ENCODE measurements at places on chromosomes 6 and 20.

GRCh38 chr6:139480356-139481165, 106.1 kb upstream of the CITED2 start:
- no peak for DNase-seq

DNA sequence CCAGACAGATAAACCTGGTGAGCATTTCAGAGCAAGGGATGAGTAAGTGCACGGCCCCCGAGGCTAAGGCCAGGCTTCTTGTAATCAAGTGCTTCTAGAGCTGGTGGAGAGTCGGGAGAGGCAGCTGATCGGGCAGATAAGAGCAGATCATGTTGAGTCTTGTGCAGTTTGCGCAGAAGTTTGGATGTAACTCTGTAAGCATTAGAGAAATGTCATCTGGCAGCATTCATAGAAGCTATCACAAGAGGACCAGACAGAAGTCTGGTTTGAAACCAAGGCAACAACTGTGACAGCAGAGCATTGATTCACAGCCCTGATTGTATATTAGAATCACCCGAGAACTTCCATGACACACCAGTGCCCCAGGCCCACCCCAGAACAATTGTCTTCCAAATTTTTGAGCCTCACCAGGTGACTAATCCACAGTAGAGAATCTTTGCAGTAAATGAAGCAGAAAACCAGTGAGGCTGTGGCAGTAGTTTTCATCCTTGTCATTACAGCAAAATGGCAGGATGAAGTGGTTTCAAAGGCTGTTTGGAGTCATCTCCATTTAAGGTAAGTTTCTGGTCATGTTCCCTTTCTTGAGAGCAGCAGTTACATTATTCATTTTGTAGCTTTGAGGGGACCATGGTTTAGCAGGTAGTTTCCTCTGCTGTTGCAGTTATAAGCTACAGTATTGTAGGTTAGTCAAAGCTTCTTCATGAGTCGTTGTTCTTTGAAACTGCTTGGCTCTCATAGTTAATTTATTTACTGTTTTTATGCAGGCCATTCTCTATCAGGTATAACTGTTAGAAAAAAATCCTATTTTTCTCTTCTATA, 84.1 kb downstream of the RNF217 start:
- DNase-seq, result no peak

GRCh38 chr6:11828262-11828870, 49.8 kb upstream of the ADTRP start:
- no peak for DNase-seq

DNA sequence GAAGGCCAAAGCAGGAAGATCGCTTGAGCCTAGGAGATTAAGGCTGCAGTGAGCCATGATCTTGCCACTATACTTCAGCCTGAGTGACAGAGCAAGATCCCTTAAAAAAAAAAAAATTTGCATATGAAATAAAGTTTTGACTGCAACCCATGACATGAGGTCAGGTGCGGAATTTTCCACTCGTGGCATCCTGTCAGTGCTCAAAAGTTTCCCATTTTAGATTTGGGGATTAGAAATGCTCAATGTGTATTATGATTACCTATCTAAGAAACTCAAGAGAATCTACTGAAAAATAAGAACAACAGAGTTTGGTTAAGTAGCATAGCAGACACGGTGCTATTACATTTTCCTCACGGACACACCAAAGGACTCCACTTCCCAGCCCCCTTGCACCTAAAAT, 11.7 kb downstream of the SLC23A2 start:
- DNase-seq, result no peak

DNA sequence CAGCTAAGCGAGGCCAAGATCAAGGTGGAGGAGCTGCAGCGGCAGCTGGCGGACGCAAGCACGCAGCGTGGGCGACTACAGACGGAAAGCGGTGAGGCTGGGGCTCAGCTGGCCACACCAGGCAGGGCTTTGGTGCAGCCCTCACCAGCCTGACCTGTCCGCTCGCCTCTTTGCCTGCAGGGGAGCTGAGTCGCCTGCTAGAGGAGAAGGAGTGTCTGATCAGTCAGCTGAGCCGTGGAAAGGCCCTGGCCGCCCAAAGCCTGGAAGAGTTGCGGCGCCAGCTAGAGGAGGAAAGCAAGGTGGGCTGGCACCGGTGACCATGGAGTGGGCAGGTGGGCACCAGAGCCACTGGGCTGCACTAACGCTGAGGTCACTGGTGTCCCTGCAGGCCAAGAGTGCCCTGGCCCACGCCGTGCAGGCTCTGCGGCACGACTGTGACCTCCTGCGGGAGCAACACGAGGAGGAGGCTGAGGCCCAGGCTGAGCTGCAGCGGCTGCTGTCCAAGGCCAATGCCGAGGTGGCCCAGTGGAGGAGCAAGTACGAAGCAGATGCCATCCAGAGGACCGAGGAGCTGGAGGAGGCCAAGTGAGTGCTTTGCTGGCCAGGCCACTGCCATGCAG, 42.8 kb downstream of the MYH7B start:
- DNase-seq, result no peak

DNA sequence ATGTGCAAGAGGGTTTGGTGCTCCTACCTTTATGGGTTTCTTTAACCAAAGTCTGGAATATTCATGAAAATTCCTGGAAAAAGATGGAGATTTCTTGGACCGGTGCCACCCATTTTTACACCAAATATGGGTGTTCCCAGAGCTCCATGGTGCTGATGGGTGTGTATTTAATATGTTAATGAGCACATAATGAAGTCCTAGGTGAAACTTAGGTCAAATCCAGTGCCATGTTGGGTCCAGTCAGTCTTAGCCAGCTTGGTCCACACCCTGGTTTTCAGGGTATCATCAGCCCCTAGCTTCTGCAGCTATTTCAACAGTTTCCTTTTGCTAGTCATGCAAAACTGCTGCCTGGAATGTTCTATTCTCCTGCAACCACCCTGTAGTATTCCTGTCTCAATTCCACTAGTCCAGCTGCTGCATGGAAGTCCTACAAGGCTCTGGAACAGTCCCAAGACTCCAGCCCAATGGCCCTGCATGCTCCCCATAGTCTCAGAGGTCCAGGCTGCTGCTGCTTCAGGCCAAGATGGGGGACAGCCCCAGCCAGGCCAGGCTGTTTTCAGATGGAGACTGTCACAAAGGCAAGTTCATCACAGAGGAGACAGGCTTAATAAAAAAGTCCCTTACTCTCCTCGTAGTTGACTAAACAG, 31.8 kb downstream of the CST9L start:
- no peak for DNase-seq

GRCh38 chr20:62887152-62887859, 25.7 kb upstream of the TCFL5 start:
- no peak for DNase-seq

GRCh38 chr20:1661542-1662299, 4.1 kb upstream of the SIRPG start:
- no peak for DNase-seq

DNA sequence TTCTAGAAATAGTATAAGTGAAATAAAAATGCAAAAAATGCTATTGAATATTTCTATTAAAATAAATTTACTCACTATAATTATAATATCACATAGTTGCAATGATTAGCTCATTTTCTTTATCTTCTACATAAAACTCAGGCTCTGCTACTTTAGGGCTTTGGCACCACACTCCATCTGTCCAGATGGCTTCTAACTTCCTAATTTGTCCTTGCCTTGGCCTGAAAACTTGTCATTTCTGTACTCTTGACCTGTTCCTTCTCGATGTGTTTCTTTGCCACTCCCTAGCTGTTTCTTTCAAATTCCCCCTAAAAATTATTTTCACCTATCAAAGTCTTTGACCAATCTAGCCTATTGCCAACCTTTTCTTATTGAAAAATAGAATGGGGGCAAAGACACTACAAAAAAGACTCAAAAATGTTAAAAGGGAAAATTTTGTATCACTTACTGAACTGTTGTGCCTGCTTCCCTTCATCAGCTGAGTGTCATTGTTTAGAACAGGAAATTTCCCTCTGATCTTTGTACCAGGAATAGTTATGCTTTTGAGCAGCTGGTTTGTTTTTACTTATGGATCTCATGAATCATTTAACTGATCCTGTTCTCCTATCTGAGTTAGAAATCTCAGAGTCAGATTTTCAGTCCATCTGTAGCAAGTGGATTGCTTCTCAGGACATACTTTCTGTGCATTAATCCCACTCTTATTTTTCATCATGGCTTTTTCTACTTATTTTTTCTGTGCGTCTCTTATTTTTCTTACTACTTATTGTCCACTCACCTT, 279.2 kb upstream of the CNR1 start:
- no peak for DNase-seq

DNA sequence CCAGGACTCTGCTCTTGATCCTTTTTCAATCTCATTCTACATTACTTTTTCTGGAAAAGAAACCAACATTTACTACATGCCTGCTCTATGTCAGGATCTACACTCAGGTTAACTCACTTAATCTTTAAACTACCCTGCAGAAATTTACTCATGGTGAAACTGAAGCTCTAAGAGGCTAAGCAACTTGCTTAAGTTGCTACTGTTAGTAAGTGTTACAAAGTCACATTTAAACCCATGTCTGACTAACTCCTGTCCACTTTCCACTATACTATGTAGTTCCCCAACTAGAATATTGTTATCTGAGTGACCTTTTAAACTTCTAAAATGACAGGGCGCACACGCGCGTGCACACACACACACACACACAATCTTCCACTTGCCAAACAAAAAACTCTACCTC, 5.0 kb downstream of the CEP162 start:
- no peak for DNase-seq

DNA sequence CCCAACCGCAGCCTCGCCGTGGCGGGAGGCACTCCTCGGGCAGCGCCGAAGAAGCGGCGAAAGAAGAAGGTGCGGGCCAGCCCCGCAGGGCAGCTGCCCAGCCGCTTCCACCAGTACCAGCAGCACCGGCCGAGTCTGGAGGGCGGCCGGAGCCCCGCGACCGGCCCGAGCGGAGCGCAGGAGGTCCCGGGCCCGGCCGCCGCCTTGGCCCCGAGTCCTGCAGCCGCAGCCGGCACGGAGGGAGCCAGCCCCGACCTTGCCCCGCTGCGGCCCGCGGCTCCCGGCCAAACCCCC, 525 bp downstream of the PNRC1 start:
- DNase-seq, result no peak

DNA sequence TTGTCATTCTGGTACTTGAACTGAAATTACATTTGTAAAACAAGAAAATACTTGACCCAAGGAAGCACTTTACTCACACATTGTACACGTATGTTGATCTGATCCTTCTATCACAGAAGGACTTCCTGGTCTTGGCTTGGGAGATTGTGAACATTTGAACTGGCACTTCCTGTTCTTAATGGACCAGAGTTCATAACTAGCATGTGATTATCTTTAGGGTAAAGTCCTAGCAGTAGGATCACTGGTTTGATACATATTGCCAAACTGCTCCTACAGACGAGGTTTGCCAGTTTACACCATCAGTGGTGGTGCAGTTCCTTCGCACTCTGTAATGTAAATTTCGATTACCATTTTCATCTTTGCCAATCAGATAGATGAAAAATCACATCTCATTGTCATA, 12.7 kb downstream of the HECA start:
- DNase-seq, result no peak

- no peak for DNase-seq
Observed at GRCh38 chr6:135780326-135780725, 71.2 kb upstream of the PDE7B start.

GRCh38 chr20:64160526-64161355, 3.5 kb upstream of the MYT1 start:
- DNase-seq, result no peak

GRCh38 chr6:125577124-125577662, 172.2 kb upstream of the HEY2 start:
- DNase-seq, result no peak

DNA sequence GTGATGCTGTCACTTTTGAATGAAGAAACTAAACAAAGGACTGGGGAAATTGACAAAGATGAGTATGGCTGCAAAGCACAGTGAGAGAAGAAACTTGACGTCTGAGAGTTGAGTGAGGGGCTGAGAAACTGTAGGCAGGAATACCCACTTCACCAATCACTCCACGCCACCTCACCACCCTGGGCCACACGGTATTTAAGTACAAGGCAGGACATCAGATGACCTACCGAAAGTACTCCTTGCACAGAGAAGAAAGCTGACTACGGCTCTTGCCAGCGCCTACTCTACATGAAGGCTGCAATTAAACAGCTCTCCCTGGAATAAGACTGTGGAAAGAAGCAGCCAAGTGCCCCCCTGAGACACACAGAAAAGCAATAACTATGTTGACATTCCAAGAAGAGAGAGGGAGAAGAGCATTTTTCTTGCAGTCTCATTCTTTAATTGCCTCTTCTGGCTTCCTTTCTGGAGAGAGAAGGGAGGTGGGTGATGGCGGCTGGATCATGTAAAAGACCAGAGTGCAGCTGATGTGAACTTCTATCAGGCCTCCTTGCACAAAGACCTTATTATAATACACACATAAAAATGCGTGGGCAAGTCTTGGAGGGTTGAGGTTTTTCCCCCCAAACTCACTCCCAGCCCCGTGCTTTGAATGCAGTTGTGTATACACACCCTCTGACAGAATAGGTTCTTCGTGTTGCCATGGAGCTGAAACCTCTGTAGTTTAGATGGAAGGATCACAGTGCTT, 44.6 kb downstream of the HIVEP2 start:
- no peak for DNase-seq

DNA sequence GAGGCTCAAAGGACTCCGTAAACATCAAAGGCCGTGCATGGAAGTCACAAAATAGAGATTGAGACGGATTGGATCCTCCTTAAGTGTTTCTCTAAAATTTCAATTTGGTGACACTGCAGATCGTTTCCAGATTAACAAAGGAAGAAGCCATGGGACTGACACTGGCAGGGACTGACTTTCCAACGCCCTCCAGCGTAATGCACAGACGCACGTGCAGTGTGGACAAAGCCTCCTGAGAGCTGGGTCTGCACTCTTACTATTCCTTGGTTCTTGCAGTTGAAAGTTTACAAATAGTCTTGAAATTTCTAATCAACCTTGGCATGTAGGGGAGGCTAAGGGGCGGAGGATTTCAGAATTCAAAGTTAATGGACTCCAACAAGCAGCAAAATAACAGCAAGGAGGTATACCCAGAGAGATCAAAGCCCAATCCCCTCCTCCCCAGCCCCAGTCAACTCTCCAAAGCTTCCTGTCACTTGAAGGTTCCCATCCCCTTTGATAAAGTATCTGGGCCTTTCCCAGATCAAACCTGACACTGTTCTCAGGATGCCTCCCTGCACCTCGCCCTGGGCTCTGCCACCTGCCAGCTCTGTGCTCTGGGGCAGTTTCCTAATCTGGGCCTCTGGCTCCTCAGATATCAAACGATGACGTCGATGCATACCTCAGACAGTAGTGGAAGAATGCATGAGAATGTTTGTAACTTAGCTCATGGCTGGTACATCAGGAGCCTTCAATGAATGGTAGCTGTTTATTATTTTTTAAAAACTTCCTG, 106.5 kb upstream of the TRAF3IP2 start:
- no peak for DNase-seq

- DNase-seq, result no peak
Observed at GRCh38 chr6:85461798-85462170, 11.9 kb downstream of the NT5E start.
